Stimulated activated CD8-positive, alpha-beta memory T cell treated with anti-CD3 and anti-CD28 coated beads, Interleukin-7, amount 100 ng/mL, for 1 hour (primary cell): ENCODE measurements at places on chromosomes 4 and X.

DNA sequence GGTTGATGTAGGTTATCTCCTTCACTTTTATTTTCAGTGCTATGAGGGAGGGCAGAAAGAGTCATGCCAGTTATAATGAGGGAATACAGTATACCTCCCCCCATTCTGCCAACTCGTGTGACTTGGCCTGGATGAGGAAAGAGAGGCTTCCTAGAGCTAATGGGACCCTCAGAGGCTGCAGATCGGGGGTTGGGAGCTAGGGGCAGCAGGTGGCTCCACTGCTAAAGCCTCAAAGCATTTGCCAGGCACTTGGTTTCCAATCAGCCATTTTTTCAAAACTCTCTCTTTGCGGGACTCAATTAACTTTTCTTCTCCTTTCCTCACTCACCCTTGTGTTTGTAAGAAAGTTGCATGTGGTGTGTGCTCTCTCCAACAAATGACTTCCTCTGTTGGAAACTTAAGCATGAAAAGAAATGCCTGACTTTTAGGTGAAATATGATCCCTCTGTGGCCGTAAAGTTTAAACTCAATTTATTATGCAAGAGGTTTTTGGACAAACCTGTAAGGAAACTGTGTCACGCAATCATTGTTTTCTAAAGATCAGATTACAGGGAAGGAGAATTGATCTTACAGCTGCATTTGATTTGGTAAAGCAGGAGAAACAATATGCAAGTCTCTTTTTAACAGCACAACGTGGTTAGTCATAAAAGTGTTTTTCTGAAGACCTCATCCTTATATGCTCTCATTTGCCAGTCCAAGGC is 7.0 kb downstream of the SFRP2 start:
- no peak for DNase-seq

DNA sequence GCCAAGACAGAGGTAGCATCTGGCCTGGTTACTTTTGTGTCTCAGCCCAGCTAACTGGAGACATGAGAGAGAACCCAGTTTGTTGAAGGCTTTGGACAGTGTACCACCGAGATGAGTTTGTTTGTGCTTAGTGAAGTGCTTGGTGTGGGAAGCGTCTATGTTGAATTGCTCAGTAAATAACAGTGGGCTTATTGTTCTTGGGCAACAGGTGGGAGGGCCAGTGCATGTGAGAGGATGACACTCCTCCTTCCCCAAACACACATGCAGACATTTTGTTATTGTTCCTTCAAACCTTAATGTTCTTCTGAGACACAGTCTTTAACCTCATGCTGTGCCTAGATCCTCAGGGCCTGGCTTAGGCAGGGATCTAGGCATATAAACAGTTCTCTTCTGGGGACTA is 39.7 kb downstream of the MSN start:
- DNase-seq: no peak

- no peak for DNase-seq
Measured at GRCh38 chrX:10952619-10953018, 158.5 kb upstream of the HCCS start.

DNA sequence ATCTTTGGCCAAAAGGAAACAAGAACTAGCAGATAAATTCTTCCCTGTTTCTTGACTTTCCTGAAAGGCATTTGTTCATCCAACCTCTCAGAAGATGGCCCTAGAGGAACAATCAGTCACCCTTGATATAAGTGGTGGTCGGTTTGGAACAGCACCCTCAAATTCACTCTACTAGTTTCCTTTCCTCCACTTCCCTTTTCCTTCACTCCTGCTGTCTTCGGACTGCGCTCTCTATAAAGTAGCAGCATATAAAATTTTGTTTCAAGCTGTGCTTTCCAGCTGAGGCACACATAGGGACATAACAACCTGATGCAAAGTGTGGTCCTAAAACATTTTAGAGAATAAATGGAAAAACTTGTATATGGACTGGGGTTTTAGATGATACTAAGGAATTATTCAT is 29.0 kb upstream of the MOB1B start:
- DNase-seq: no peak

DNA sequence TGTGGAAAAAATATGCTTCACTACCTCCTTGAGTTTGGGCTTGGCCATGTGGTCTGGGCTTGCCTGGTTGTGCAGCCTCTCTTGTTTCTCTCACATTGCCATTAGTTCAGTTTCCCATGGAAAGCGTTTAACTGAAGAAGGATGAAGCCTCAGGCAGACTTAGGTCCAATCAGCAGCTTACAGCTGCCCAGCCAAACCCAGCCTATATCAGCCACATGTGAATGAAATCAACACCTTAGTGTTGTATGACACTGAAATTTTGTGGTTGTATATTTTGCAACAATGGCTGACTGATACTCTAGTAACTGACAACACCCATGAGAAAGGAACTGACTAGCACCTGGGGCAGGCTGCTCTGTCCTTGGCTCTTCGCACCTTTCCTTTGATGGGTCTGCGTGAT is 81.2 kb downstream of the KLF8 start:
- DNase-seq: no peak

DNA sequence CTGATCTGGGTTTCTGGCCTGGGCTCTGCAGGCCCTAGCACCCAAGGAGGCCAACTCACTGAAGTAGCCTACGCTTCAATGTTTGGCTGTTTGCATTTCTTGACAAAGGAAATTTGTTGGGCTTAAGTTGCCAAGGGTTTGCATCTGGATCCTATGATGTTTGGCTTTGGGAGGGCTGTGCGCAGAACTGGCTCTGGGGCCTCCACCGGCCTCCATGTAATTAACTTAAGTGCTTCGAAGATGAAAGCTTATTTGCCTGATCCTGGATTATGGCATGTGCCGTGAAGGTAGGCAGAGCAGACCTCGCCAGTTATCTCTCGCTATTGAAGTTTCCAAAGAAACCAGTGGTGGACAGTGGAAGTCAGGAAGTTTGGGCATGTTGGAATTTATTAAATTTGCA is 124.3 kb upstream of the STX18 start:
- DNase-seq: no peak

DNA sequence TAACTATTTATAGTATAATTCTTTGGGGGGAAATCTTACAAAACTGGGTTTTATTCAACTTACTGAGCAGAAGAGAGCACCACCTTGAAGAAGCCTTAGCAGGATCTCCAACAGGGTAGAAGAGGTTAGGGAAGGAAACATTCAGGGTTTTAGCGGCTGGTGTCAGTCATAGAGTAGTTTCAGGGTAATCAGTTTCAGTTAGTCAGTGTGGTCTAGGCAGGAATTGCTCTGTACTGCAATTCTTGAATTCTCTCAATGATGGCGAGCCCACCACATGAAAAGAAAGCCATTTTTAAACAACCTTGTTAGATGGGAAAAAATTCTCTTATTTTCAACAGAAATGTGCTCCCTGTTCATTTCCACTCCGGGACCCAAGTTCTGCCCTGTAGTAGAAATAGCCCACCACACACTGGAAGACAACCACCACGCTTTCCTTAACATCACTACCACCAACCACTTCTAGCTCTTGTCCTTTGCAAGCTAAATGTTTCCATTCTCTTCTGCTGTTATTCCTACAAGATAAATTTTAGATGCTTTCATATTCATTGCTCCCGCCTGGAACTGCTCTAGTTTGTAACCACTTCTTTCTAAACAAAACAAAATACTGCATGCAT is 25.9 kb downstream of the COL25A1 start:
- DNase-seq: no peak

- no peak for DNase-seq
Measured at GRCh38 chr4:186762865-186763264, 39.2 kb upstream of the FAT1 start.

GRCh38 chr4:123619326-123619725 is 222.7 kb downstream of the SPRY1 start:
- no peak for DNase-seq

GRCh38 chr4:10437735-10438134 is 19.5 kb downstream of the ZNF518B start:
- DNase-seq: no peak

DNA sequence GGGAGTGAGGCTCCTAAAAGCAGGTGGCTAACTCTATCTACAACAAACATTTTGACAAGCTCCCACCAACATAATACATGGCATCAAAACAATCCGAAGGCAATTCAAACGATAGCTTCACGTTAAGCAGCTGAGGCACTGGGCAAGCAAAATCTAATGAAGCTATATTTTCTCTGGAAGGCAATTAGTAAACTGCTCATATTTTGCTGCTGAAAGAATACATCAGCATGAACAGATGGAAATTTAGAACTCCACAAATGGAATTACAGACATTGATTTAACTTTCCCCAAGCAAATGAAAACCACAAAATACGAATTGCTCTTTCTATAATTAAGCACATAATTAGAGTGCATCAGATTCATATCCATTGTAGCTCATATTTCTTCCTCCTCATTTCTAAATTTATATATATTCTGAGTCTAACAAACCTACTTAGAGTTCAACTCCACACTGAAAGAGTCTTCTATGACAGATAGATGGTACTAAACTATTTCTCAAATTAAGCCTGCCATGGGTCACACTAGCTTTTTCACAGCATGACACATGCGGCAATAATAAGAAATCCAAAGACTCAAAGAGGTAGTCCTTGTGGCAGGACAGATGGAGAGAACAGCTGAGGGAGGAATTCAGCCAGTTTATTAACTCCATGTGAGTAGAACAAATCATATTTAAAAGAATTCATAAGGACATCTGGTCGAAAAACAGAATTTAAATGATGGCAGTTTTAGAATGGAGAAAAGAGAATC is 305.4 kb downstream of the MAPK10 start:
- no peak for DNase-seq

DNA sequence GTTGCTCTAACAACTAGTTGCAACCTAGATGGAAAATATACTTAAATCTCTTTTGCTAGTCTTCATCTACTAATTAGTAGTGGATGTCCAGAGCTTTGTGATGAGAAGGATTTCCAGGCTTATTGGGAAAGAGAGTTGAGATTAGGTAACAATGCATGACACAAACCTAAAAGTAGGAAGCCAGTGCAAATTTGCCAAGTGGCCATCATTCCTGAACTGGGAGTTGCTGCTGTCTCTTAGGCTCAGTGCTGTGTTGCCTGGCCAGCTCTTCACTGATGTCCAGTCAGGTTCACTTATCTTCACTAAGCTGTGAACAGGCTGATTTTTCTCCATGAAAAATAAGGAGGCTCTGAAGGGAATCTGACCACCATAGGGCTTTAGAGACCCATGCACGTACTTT is 105.6 kb upstream of the AMOT start:
- no peak for DNase-seq

- DNase-seq: no peak
Measured at GRCh38 chr4:153227469-153228075, 23.3 kb downstream of the TRIM2 start.

GRCh38 chr4:148065075-148065474 is 333.2 kb downstream of the ARHGAP10 start:
- no peak for DNase-seq

GRCh38 chrX:49172280-49172780 is 632 bp downstream of the PLP2 start:
- DNase-seq: peak; percentile 34

DNA sequence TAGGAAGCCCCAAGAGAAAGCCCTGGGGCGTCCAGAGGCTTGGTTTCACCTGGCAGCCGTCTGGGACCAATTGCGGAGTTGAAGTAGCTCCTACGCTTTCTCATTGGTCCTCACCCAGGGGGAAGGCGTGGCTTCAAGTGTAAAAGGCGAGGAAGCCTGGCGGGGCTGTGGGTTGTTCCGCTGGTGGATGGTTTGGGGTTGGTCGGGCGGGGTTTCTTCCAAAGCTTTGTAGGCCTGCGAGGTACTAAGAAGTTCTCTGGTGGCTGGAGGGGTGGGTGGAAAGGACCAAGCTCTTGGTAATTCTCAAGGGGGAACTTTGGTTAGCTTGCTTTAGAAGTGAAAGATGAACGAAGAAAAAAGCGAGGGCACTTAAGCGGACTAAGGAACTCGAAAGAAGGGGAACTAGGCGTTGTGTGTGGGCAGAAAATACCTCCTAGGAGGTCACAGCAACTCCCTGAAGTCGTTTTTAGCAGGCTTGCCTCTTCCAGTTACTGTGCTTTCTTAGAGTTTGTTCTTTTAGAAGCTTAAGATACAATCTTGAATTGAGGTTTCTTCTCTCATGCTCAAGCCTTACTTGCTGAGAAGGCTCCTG is 36.6 kb downstream of the CCNG2 start:
- peak; percentile 55 for DNase-seq

GRCh38 chr4:152988721-152989553 is 52.8 kb downstream of the FHDC1 start:
- no peak for DNase-seq

GRCh38 chr4:181613200-181613599 is 630.0 kb upstream of the TENM3 start:
- DNase-seq: no peak

GRCh38 chrX:37509349-37509748 is 62.1 kb upstream of the LANCL3 start:
- no peak for DNase-seq

DNA sequence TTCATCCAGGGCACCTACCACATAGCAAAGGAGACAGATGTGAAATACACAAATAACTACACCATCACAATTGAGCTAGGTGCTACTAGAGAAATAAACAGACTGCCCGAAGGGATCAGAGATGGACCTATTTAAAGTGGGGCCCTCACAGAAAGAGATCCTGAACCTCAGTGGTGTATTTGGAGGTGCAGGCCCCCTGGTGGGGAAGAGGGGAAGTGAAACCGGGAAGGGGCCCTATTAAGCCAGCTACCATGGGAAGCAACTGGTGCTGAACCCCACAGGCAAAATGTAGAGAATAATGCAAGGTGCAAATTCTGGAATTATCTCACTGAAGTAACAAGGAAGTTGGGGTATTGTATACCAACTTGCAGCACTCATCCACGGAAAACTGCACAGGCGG is 78.6 kb upstream of the FAM9A start:
- DNase-seq: no peak

DNA sequence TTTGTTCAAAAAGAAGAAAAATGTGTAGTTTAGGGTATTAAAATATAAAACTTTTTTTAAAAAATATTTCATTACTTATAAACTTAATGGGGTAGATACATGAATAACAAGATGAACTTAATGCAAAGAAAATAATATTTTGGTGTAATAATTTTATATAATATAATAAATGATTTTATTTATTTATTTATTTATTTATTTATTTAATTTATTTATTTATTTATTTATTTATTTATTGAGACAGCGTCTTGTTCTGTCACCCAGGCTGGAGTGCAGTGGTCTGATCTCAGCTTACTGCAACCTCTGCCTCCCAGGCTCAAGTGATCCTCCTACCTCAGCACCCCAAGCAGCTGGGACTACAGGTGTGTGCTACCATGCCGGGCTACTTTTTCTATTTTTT is 20.8 kb upstream of the TEX13C start:
- no peak for DNase-seq

- no peak for DNase-seq
Measured at GRCh38 chr4:74632634-74633033, 161.7 kb downstream of the BTC start.

- no peak for DNase-seq
Measured at GRCh38 chr4:78057600-78058550, 752 bp downstream of the FRAS1 start.
